ENCODE measurements at places on chromosomes 12 and 14. TPM values are rescaled to one million over a fixed set of nuclear protein-coding genes. Genes with fewer than 3 reads are reported as not detected.

DNA sequence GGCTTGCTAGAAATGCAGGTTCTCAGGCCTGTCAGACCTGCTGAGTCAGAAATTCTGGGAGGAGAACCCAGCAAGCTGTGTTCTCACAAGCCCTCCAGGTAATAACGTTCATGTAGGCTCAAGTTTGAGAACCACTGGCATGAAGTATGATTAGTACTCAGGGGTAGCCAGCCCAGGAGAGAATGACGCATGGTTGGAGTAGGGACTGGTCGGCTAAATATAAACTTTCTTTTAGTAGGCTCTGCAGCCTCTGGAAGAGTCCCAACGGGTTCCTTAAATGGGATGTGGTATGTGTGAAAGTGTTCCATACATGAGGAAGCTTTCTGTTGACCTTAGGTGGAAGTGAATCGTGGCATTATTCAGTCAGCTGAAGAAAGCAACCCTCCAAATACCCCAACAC, 209.3 kb downstream of the SLC41A2 start:
- no peak overlapping the region for H3K4me3 ChIP-seq
- H3K4me1 ChIP-seq, result no peaks in the 10 kb centered on the region
- H3K27ac ChIP-seq, result peak overlapping the region; percentile 62
- H3K36me3 ChIP-seq, result no peaks in the 10 kb centered on the region
- H3K27me3 ChIP-seq, result no peaks in the 10 kb centered on the region
- peak; percentile 82 for DNase-seq

DNA sequence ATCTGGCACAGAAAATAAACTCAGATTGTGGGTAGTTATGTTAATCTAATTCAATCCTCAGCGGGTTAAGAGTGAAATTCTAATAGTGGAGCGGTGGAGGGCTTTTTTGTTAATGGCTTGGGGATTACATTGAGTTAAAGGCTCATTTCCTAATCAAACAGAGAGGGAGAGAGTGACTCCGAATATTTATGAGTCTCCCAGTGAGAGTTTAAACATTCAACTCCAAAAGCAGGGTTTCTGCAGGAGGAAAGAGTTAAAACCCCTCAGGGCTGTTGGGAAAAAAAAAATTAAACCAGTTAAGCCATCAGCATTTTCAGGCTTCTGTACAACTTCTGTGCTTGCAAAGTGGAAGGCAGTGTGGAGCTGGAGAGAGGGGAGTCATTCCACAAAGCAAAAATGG, 62.1 kb upstream of the ESRRB start:
- no peaks in the 10 kb centered on the region for H3K27me3 ChIP-seq
- no peaks in the 10 kb centered on the region for H3K4me1 ChIP-seq
- H3K4me3 ChIP-seq, result no peak overlapping the region
- DNase-seq, result peak; percentile 10

GRCh38 chr14:64943556-64943955, 1.0 kb upstream of the GPX2 start:
- DNase-seq, result no peak
- no peaks in the 10 kb centered on the region for H3K27me3 ChIP-seq
- no peak overlapping the region for H3K27ac ChIP-seq

DNA sequence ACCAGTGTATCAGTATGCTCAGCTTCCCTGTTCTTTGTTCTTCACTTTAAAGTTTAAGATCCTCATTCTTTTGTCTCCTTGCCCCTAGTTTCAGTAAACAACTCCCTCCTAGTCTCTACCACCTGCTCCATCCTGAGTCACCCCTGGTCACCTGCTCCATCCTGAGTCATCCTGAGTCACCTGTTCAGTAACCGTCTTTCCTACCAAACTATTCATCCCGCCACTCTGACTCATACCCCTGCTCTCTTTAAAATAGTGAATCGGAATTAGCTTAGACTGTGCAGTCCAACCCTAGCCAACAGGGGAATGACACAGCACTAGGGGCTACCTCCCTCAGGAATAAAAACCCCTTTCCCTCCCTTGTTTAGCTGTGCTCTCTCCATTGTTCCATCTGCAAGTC, 888.1 kb upstream of the MDGA2 start:
- H3K27ac ChIP-seq, result no peak overlapping the region
- no peaks in the 10 kb centered on the region for H3K27me3 ChIP-seq
- no peak for DNase-seq
- H3K4me3 ChIP-seq, result no peak overlapping the region

GRCh38 chr12:9888665-9889273, 7.5 kb downstream of the KLRF2 start:
- DNase-seq, result no peak
- no peaks in the 10 kb centered on the region for H3K36me3 ChIP-seq
- H3K27ac ChIP-seq, result no peak overlapping the region
- no peaks in the 10 kb centered on the region for H3K27me3 ChIP-seq

DNA sequence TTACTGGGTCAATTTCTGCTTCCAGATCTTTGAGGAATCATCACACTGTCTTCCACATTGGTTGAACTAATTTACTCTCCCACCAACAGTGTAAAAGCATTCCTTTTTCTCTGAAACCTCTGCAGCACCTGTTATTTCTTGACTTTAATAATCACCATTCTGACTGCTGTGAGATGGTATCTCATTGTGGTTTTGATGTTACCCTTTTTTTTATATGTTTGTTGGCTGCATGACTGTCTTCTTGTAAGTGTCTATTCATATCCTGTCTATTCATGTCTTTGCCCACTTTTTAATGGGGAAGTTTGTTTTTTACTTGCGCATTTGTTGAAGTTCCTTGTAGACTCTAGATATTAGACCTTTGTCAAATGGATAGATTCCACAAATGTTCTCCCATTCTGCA, 324.9 kb downstream of the NAV3 start:
- no peaks in the 10 kb centered on the region for H3K36me3 ChIP-seq
- DNase-seq, result no peak
- H3K4me3 ChIP-seq, result no peak overlapping the region
- no peak overlapping the region for H3K27ac ChIP-seq

- H3K27ac ChIP-seq, result no peak overlapping the region
- H3K36me3 ChIP-seq, result no peaks in the 10 kb centered on the region
- H3K27me3 ChIP-seq, result no peaks in the 10 kb centered on the region
- H3K4me3 ChIP-seq, result no peak overlapping the region
Observed at GRCh38 chr14:42532194-42532593, 925.5 kb downstream of the LRFN5 start.

GRCh38 chr12:113284751-113285150, 50.2 kb downstream of the SLC8B1 start:
- DNase-seq, result no peak
- no peak overlapping the region for H3K27ac ChIP-seq
- no peaks in the 10 kb centered on the region for H3K27me3 ChIP-seq

GRCh38 chr12:87196321-87196720, 832.9 kb downstream of the C12orf50 start:
- H3K36me3 ChIP-seq, result no peaks in the 10 kb centered on the region
- H3K4me3 ChIP-seq, result no peak overlapping the region
- H3K4me1 ChIP-seq, result no peaks in the 10 kb centered on the region
- no peaks in the 10 kb centered on the region for H3K27me3 ChIP-seq
- H3K27ac ChIP-seq, result no peak overlapping the region

GRCh38 chr12:47219243-47219642, 139.5 kb upstream of the AMIGO2 start:
- H3K27ac ChIP-seq, result peak overlapping the region; percentile 38
- no peaks in the 10 kb centered on the region for H3K27me3 ChIP-seq
- H3K4me3 ChIP-seq, result no peak overlapping the region
- H3K36me3 ChIP-seq, result no peaks in the 10 kb centered on the region
- no peak for DNase-seq
- peaks cover 22% of the 10 kb centered on the region for H3K4me1 ChIP-seq

- peak overlapping the region; percentile 20 for H3K27ac ChIP-seq
- no peaks in the 10 kb centered on the region for H3K27me3 ChIP-seq
- no peaks in the 10 kb centered on the region for H3K36me3 ChIP-seq
- DNase-seq, result no peak
- no peak overlapping the region for H3K4me3 ChIP-seq
Observed at GRCh38 chr12:19683178-19683927, 244.1 kb downstream of the AEBP2 start.

DNA sequence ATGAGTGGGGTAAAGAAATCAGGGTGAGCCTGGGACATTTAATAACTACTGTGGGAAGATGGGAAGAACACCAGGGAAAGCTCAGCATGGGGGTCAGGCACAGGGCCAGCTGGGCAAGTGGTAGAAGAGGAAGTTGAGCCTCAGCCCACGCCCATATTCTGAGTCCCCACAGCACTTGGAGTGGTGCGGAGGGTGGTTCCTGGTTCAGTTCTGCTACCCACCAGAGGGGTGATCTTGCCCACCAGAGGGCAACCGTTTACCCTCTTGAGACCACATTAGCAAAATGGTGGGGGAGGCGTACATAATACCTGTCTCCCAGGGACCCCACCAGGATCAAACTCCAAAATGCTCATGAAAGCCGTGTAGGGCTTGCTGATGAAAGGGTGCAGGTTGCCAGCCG, 16.8 kb upstream of the ANKRD33 start:
- H3K36me3 ChIP-seq, result no peaks in the 10 kb centered on the region
- DNase-seq, result no peak
- H3K27ac ChIP-seq, result no peak overlapping the region
- no peaks in the 10 kb centered on the region for H3K4me1 ChIP-seq
- H3K27me3 ChIP-seq, result peaks cover 45% of the 10 kb centered on the region

DNA sequence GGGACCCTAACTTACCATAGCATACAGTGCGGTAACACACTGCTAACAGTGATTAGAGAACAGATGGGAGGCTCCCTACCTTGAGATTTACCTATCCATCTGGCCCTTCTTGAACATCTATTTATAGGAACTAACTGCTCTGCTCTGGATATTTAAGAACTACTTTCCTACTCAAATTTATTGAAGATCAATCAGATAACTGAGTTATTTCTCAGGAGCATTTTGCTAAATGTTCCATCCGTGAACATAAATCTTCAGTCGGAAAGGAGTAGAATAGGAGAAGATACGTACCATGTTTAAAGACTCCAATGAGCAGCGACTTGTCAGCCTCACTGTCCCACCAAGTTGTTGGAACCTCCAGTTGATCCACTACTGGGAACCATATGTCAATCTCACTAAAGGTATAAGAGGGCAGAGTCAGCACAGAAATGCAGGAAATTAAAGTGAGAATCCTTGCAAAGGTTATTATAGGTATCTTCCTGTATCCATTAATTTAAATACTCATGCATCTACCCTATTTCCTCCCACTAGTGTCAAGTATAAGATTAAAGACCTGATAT, 15.6 kb upstream of the SUPT16H start:
- H3K4me3 ChIP-seq, result no peak overlapping the region
- no peak overlapping the region for H3K27ac ChIP-seq
- H3K27me3 ChIP-seq, result no peaks in the 10 kb centered on the region
- peaks cover 100% of the 10 kb centered on the region for H3K36me3 ChIP-seq
- no peak for DNase-seq
- H3K4me1 ChIP-seq, result no peaks in the 10 kb centered on the region

DNA sequence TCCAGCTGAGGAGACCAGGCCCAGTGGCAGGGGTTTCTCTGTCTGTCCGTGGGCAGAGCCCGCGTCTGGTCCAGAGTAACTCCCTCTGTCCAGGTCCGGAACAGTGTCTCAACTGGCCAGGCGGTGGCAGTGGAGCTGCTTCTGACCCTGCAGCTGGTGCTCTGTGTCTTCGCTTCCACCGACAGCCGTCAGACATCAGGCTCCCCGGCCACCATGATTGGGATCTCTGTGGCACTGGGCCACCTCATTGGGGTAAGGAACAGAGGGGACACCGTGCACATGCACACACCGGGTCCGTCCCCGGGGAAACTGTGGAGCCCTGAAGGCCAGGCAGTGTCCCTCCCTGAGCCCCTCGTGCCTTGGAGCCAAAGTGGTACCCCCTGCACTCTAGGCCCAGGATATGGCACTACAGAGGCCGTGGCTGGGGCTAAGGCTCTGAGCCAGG, 1.5 kb downstream of the AQP6 start:
- no peaks in the 10 kb centered on the region for H3K27me3 ChIP-seq
- H3K4me3 ChIP-seq, result no peak overlapping the region
- DNase-seq, result peak; percentile 93
- H3K36me3 ChIP-seq, result no peaks in the 10 kb centered on the region
- H3K4me1 ChIP-seq, result peaks cover 18% of the 10 kb centered on the region

DNA sequence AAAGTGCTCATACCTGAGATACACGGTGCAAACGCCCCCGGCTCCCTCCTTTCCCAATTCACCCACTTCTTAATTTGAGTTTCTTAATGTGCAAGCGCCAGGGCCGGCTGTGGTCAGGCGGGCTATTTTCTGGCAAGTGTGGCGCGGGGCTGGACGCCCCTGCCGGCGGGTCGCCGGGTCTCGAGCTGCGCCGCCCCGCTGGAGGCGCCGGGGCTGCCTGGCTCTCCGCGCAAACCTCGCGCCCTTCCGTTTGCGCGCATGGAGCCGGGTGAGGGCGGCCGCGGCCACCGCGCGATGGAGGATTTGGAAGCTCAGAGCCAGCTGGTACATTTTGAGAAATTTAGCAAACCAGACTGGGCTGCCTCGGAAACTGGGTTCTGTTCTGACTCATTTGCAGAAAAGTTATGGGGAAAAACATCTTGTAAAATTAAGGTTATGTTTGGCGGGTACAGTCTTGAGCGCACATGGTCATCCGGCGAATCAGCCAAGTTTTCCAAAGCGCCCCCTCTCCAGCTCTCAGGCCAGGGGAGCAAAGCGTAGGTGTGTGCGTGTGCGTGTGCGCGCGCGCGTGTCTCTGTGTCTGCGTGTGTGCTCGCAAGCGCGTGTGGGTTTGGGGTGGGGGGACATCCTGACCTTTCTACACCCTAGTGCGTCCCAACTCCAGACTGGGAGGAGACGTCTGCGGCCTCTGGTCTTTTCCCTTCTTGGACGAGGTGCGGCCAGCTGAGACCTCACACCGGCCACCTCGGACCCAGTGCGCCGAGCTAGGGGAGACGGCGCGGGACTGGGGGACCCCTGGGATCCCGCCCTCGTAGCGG, 6.5 kb upstream of the OTX2 start:
- no peak overlapping the region for H3K27ac ChIP-seq
- H3K4me3 ChIP-seq, result no peak overlapping the region
- H3K36me3 ChIP-seq, result no peaks in the 10 kb centered on the region
- no peaks in the 10 kb centered on the region for H3K4me1 ChIP-seq
- peaks cover 60% of the 10 kb centered on the region for H3K27me3 ChIP-seq
- DNase-seq, result no peak

GRCh38 chr12:64951944-64952343, 127.5 kb downstream of the TBC1D30 start:
- H3K4me3 ChIP-seq, result no peak overlapping the region
- H3K27ac ChIP-seq, result no peak overlapping the region
- H3K36me3 ChIP-seq, result no peaks in the 10 kb centered on the region
- H3K27me3 ChIP-seq, result no peaks in the 10 kb centered on the region

DNA sequence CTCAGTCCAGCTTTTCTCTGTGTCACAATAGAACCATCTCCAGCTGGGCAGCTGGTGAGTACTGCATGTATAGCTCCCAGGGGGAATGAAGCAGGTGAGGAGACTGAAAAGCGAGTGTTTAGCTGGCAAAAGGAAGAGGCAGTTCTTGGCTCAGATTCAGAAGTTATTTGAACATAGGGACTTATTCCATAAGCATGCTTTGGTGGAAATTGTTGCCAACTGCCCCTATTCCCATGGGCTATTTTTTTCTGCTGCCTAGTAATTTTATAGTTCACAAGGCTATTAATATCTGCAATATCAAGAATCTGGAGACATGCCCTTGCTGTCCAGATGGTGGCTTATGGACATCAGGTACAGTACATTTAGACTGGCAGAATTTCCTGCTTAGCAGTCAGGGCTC, 1112.7 kb downstream of the LRFN5 start:
- H3K4me1 ChIP-seq, result no peaks in the 10 kb centered on the region
- no peaks in the 10 kb centered on the region for H3K36me3 ChIP-seq
- no peaks in the 10 kb centered on the region for H3K27me3 ChIP-seq

TAS2R20 gene
- not detected for polyA plus RNA-seq

HOXC12 gene
- not detected for polyA plus RNA-seq

STYX gene
- 6.3 TPM for polyA plus RNA-seq

REP15 gene
- polyA plus RNA-seq, result 251 TPM

ALDH1L2 gene
- polyA plus RNA-seq, result 0.60 TPM

POTEM gene
- polyA plus RNA-seq, result not detected

GLIPR1L1 gene
- polyA plus RNA-seq, result not detected

TSHR gene
- 0.47 TPM for polyA plus RNA-seq

NACA gene
- 1,639 TPM for polyA plus RNA-seq

Measured in sigmoid colon (tissue), 7 donors.